ENCODE measurements at places on chromosomes 4 and X. TPM values are rescaled to one million over a fixed set of nuclear protein-coding genes. Genes with fewer than 3 reads are reported as not detected.

The TMEM156 gene
- total RNA-seq, result 21.3 TPM

The NHS gene
- 2.6 TPM for total RNA-seq

The KIAA1210 gene
- total RNA-seq, result not detected

The RPL10 gene
- total RNA-seq, result 4,438 TPM

The CLDN34 gene
- total RNA-seq, result not detected

The JCHAIN gene
- total RNA-seq, result not detected

The RPL39 gene
- total RNA-seq, result 3,099 TPM

The NXT2 gene
- 7.9 TPM for total RNA-seq

The GABRG1 gene
- total RNA-seq, result not detected
